ENCODE measurements at places on chromosomes 3 and 15. TPM values are rescaled to one million over a fixed set of nuclear protein-coding genes. Genes with fewer than 3 reads are reported as not detected.
A peak's percentile ranks its signal among the peaks of the same experiment; 100 is the strongest.

The COLQ gene
- 1.3 TPM for total RNA-seq

The PRKCI gene
- total RNA-seq, result 32.3 TPM

The FBN1 gene
- 0.56 TPM for total RNA-seq

The TICRR gene
- total RNA-seq, result 25.7 TPM

The CDV3 gene
- total RNA-seq, result 221 TPM

The CYP1A1 gene
- 2.2 TPM for total RNA-seq

DNA sequence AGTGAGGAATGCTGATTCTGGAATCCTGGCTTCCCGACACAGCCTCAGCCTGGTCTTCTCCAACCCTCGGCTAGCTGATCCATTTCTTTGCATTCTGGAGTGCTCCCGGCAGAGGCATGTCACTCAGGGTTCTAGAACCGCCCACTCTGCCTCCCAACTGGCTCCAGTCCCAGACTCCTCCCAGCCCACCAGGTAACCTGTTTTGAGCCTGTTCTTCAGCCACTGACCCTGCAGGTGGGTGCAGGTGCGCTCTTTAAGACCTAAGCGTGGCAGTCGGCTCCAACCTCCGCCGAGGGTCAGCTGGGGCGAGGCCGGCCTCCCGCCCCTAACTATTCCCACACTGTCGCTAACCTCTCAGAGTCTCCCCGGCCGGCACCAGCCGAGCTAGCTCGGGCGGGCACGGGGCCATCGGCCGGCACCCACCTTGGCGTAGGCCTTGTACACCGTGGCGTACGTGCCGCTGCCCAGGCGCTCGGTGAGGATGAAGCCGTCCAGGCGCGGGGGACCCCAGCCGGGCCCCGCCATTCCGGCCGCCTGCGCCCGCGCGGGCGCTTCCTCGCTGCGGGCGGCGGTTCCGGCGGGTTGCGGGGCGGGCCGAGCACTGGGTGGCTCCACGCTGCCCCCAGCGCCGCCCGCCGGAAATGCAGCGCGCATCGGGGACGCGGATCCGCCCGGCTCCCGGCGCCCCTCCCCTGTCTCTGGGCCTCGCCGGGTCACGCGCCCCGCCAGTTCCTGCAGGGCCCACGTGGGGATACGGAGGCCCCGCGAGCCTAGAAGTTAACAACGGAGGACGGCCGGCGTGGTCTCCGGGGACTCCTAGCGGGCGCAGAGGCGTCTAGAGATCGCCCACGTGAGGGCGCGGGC, at the start of gene ULK3:
Gene ULK3, minus strand, starts transcription at position 576 of the 864 bp plus-strand sequence. Its CDS starts 51 bp downstream, at position 525.
- peak within 1 kb of the TSS; percentile 90 for H3K4me3 ChIP-seq
- H3K4me1 ChIP-seq, result peaks cover 45% of the 10 kb centered on the region
- peak within 1 kb of the TSS; percentile 90 for H3K27ac ChIP-seq
- peak; percentile 97 for DNase-seq
- H3K27me3 ChIP-seq, result no peaks in the 10 kb centered on the region

- peaks cover 6% of the 10 kb centered on the region for H3K4me1 ChIP-seq
- no peak overlapping the region for H3K27ac ChIP-seq
- no peak overlapping the region for H3K4me3 ChIP-seq
- H3K27me3 ChIP-seq, result no peaks in the 10 kb centered on the region
- no peak for DNase-seq
Measured at GRCh38 chr3:100151024-100151707, 36.9 kb upstream of the FILIP1L start.

GRCh38 chr3:126023390-126023789, 54.4 kb downstream of the ROPN1B start:
- H3K4me3 ChIP-seq, result no peak overlapping the region
- peaks cover 6% of the 10 kb centered on the region for H3K4me1 ChIP-seq
- H3K36me3 ChIP-seq, result peaks cover 13% of the 10 kb centered on the region
- DNase-seq, result no peak
- H3K27ac ChIP-seq, result no peak overlapping the region
- H3K27me3 ChIP-seq, result no peaks in the 10 kb centered on the region

DNA sequence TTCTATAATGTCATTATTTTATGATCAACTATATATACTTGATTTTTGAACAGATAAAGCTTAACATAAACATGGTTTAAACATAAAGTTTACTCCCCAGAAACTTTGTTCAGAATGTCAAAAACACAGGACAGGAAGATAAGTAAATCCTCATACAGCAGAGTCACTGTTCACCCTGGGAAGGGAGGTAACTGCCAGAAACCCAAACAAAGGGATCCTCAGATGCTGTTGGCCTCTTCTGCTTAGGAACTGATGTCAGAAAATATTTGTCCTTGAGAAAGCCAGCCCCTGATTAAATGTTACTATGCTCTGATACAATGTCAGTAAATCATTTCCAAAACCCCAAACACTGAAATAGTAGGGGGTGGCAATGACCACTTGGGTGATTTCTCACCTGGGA, 185.3 kb downstream of the TJP1 start:
- H3K4me3 ChIP-seq, result no peak overlapping the region
- DNase-seq, result no peak
- no peaks in the 10 kb centered on the region for H3K4me1 ChIP-seq

GRCh38 chr3:170058127-170058526, 20.3 kb downstream of the GPR160 start:
- H3K4me1 ChIP-seq, result peaks cover 41% of the 10 kb centered on the region
- H3K27ac ChIP-seq, result no peak overlapping the region
- peaks cover 3% of the 10 kb centered on the region for H3K36me3 ChIP-seq
- no peaks in the 10 kb centered on the region for H3K27me3 ChIP-seq
- no peak for DNase-seq
- H3K4me3 ChIP-seq, result no peak overlapping the region

- no peak overlapping the region for H3K4me3 ChIP-seq
- H3K4me1 ChIP-seq, result peaks cover 9% of the 10 kb centered on the region
- H3K27ac ChIP-seq, result no peak overlapping the region
- H3K27me3 ChIP-seq, result no peaks in the 10 kb centered on the region
Measured at GRCh38 chr15:45168286-45168685, 19.5 kb downstream of the SHF start.

DNA sequence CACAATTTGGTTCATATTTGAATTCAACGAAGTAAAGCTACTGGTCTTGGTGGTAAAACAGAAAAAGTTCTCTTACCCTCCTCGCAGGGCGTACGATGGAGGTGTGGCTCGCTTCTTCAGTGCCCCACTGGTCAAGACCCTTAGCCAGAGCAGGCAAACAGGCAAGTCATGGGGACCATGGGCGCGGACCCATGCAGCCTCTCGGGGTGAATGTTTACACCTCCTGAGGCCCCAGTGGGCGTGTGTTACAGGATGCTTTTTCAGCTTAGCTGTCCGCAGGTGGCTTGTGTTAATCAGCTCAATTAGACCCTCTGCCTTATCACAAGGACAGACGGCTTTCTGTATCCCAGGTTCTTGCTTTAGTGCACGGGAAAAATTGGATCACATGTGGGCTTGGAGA, 991.8 kb downstream of the GBE1 start:
- no peak overlapping the region for H3K4me3 ChIP-seq
- no peak overlapping the region for H3K27ac ChIP-seq
- H3K27me3 ChIP-seq, result no peaks in the 10 kb centered on the region

DNA sequence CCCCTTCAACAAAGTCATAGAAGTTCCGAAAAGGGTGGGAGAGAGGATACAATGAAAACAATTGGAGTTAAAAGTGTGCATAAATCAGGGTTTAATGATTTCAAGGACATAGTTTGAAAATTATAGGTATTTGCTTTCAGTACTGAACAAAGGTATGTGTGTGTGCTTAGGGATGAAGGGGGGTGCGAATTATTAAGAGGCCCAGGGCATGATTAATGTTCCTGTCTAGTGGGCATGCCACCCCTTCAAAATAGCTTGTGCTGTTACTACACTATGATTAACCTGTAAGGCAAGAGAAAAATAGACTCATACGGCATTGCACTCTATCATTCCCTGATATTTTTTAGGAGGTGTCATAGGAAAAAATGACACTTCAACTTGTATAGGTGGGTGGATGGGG, 731.6 kb downstream of the NAALADL2 start:
- no peaks in the 10 kb centered on the region for H3K4me1 ChIP-seq
- no peak for DNase-seq
- no peaks in the 10 kb centered on the region for H3K27me3 ChIP-seq
- no peak overlapping the region for H3K4me3 ChIP-seq

GRCh38 chr3:139005356-139005993, 593 bp downstream of the PRR23A start:
- DNase-seq, result no peak
- H3K27me3 ChIP-seq, result peaks cover 15% of the 10 kb centered on the region
- no peaks in the 10 kb centered on the region for H3K36me3 ChIP-seq
- no peaks in the 10 kb centered on the region for H3K4me1 ChIP-seq

DNA sequence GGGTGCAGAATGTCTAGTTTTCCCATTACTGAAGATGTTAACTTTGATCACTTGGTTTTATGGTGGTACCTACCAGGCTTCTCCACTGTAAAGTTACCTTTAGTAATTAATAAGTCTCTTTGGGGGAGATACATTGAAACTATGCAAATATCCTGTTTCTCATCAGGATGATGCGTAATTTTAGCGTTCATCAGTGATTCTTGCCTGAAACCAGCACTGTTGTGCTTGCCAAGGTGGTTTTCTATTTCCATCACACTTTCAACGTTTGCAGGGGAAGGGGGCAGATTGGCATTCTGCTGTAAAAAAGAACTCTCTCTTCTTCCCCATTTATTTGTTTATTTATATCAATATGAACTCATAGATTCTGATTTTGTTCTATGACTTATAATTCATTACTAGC, 61.0 kb downstream of the SSR3 start:
- H3K27ac ChIP-seq, result no peak overlapping the region
- H3K36me3 ChIP-seq, result no peaks in the 10 kb centered on the region
- no peaks in the 10 kb centered on the region for H3K4me1 ChIP-seq
- DNase-seq, result no peak
- H3K27me3 ChIP-seq, result peaks cover 2% of the 10 kb centered on the region
- no peak overlapping the region for H3K4me3 ChIP-seq

GRCh38 chr3:132232231-132232792, 84.9 kb upstream of the ACP3 start:
- H3K4me3 ChIP-seq, result no peak overlapping the region
- no peaks in the 10 kb centered on the region for H3K36me3 ChIP-seq
- peaks cover 11% of the 10 kb centered on the region for H3K27me3 ChIP-seq
- no peaks in the 10 kb centered on the region for H3K4me1 ChIP-seq
- DNase-seq, result no peak

GRCh38 chr3:45499529-45499928, 95.0 kb upstream of the LIMD1 start:
- DNase-seq, result no peak
- peaks cover 15% of the 10 kb centered on the region for H3K4me1 ChIP-seq
- H3K27ac ChIP-seq, result no peak overlapping the region
- H3K4me3 ChIP-seq, result no peak overlapping the region
- peaks cover 27% of the 10 kb centered on the region for H3K36me3 ChIP-seq

- no peak overlapping the region for H3K27ac ChIP-seq
- H3K36me3 ChIP-seq, result no peaks in the 10 kb centered on the region
- peaks cover 6% of the 10 kb centered on the region for H3K27me3 ChIP-seq
- H3K4me3 ChIP-seq, result no peak overlapping the region
- no peak for DNase-seq
Measured at GRCh38 chr3:118781232-118781631, 253.4 kb downstream of the IGSF11 start.

GRCh38 chr3:123096731-123097130, 29.9 kb downstream of the PDIA5 start:
- H3K36me3 ChIP-seq, result peaks cover 24% of the 10 kb centered on the region
- DNase-seq, result no peak
- H3K4me1 ChIP-seq, result no peaks in the 10 kb centered on the region
- H3K27me3 ChIP-seq, result no peaks in the 10 kb centered on the region

DNA sequence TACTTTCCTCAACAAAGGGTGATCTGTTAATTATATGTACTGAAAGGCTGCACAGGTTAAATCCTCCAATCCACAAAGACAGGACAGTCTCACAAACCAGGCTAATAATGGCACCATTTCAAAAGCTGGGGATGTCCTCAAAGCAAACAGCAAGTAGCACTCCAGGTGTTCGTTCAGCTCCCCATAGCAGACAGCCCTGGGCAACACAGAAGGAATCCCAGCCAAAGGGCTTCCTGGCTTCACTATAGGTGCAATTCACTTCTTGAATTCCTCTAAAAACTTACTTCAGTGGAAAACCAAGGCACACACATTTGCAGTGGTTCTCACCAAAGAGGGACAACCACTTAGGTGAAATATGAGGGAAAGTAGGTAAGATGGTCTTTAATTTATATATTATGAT, 166.7 kb downstream of the CTNNB1 start:
- H3K27me3 ChIP-seq, result no peaks in the 10 kb centered on the region
- no peak overlapping the region for H3K27ac ChIP-seq
- H3K36me3 ChIP-seq, result peaks cover 3% of the 10 kb centered on the region
- DNase-seq, result no peak

GRCh38 chr15:55820043-55820442, 77.1 kb upstream of the PRTG start:
- DNase-seq, result no peak
- H3K36me3 ChIP-seq, result no peaks in the 10 kb centered on the region
- peaks cover 2% of the 10 kb centered on the region for H3K27me3 ChIP-seq
- H3K27ac ChIP-seq, result no peak overlapping the region
- H3K4me1 ChIP-seq, result no peaks in the 10 kb centered on the region

- H3K4me3 ChIP-seq, result no peak overlapping the region
- H3K4me1 ChIP-seq, result no peaks in the 10 kb centered on the region
- no peak overlapping the region for H3K27ac ChIP-seq
- DNase-seq, result no peak
- no peaks in the 10 kb centered on the region for H3K27me3 ChIP-seq
- H3K36me3 ChIP-seq, result no peaks in the 10 kb centered on the region
Measured at GRCh38 chr15:66778314-66778665, 76.3 kb downstream of the SMAD6 start.

GRCh38 chr3:95434491-95434890, 1371.6 kb downstream of the NSUN3 start:
- H3K27me3 ChIP-seq, result no peaks in the 10 kb centered on the region
- H3K27ac ChIP-seq, result no peak overlapping the region
- H3K4me3 ChIP-seq, result no peak overlapping the region
- no peak for DNase-seq
- no peaks in the 10 kb centered on the region for H3K4me1 ChIP-seq

DNA sequence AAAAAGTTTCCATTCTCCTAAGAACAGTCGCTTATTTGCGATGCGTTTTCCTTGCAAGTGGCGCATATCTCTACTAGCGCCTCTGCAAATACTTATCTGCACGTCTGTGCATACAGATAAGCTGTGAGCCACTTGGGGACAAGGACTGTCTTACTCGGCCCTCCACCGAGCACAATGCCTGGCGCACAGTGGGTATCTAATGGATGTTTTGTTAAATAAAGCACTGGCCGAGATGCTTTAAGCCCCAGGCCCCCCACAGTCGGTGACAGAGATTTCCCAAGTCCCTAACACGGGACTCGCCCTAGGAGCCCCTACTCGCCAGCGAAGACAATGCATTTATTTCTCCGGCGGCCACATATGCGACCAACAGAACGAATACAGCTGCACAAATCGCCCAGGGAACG, 503 bp downstream of the HLTF start:
- no peaks in the 10 kb centered on the region for H3K27me3 ChIP-seq
- peak overlapping the region; percentile 80 for H3K27ac ChIP-seq
- peak; percentile 40 for DNase-seq
- peaks cover 11% of the 10 kb centered on the region for H3K36me3 ChIP-seq
- H3K4me1 ChIP-seq, result peaks cover 18% of the 10 kb centered on the region
